ENCODE measurements at places on chromosomes 6 and 20.

- DNase-seq, result no peak
These were observed 5.0 kb downstream of the TMEM239 start for GRCh38 chr20:2820896-2821869.

- DNase-seq, result no peak
These were observed 129.1 kb downstream of the IMPG1 start for GRCh38 chr6:75943381-75943780.

DNA sequence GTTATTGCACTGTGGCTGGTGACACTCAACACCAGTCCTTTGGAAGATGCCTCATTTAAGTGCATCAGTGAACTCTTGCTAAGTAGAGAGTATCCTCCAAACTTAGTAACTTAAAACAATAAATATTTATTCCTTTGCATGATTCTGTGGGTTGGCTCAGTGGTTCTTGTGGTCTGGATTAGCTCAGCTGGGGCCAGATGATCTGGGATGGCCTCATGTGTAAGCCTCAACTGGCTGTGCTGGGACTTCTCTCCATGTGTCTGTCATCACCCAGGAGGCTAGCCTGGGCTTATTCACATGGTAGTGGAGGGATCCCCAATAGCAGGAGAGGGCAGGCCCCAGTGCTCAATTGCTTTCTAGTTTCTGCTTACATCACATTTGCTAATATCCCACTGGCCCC is 8.3 kb downstream of the LRRN4 start:
- no peak for DNase-seq

GRCh38 chr6:83978324-83978734 is 55.2 kb upstream of the MRAP2 start:
- DNase-seq, result no peak

All from CMK (cell line).